NCI-H510A treated with DMSO at 0.1 percent for 48 hours (cell line): ENCODE measurements at places on chromosomes 6 and 20.

DNA sequence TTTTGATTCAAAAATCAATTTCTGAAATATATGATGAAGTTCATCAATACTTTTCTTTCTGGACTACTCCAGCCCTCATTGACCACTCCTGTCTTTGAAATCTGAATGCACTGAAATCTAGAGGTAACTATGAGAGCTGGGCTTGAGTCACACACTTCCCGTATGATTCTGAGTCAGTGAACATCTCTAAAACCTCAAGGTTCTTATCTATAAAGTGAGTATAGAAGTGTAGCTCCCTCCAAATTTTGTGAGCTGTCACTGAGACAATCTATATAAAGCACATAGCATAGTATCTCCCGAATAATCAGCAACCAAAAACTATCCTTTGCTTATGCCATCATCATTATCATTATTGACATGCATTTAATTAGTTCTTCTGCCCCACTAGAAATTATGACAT is 182.4 kb downstream of the TSHZ2 start:
- no peak for DNase-seq

- no peak for DNase-seq
Measured at GRCh38 chr6:36636687-36637418, 41.7 kb upstream of the CDKN1A start.

DNA sequence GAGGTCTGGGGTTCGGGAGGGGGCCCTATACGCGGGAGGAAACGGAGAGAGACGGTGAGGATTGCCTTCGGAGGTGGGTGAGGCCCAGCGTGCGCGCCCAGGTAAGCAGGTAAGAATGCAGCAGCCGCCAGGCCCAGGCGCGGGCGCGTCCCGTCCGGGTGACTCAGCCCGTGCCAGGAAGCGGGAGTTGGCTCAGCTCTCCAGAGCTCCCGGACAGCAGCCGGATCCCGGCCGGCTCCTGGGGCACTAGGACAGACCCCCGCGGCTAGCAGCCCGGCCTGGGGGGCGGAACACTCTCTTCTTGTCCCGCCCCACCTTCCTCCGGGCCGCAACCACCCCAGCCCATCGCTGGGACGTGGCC is 1.5 kb upstream of the MDFI start:
- no peak for DNase-seq

DNA sequence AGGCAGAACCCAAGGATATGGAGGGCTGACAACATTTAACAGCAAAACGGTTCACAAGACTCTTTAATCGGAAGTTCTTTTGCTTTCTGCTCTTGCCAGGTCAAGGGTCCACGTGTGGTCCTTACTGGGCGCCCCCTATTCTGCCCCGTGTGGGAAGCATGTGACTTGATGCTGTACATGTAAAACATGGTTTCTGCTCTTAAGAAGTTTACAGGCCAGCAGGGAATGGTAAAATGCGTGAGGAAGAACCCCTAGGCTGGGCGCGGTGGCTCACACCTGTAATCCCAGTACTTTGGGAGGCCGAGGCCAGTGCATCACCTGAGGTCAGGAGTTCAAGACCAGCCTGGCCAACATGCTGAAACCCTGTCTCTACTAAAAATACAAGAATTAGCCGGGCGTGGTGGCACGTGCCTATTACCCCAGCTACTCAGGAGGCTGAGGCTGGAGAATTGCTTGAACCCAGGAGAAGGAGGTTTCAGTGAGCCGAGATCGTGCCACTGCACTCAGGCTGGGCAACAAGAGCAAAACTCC is 19.3 kb downstream of the ZNF217 start:
- no peak for DNase-seq

DNA sequence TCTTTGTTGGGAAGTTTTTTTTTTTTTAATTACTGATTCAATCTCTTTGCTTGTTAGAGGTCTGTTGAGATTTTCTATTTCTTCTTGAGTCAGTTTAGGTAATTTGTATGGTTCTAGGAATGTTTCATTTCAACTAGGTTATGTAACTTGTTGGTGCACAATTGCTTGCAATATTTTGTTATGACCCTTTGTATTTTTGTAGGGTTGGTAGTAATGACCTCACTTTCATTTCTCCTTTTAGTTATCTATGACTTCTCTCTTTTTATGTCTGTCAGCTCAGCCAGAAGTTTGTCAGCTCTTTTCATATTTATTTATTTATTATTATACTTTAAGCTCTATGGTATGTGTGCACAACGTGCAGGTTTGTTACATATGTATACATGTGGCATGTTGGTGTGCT is 51.1 kb upstream of the SLC24A3 start:
- DNase-seq = no peak

GRCh38 chr20:49685809-49686208 is 27.9 kb downstream of the B4GALT5 start:
- DNase-seq = peak; percentile 13

GRCh38 chr6:90500458-90500857 is 86.4 kb downstream of the MAP3K7 start:
- DNase-seq = no peak

DNA sequence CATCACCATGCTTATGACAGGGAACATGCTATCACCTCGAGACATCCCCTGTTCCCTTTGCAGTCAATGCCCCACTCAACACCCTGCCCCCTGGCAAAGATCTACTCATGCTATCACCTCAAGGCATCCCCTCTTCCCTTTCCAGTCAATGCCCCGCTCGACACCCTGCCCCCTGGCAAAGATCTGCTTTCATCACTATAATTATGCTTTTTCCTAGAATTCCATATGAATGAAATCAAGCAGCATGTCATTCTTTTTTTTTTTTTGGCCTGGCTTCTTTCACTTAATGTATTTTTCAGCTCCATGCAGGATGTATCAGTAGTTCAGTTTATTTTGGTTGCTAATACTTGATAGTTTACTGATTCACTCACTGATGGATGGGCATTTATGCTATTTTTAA is 554.9 kb downstream of the CDH26 start:
- no peak for DNase-seq

- DNase-seq = no peak
Measured at GRCh38 chr20:12928755-12929401, 79.9 kb upstream of the SPTLC3 start.

- no peak for DNase-seq
Measured at GRCh38 chr20:25600632-25601031, 15.3 kb upstream of the NINL start.

DNA sequence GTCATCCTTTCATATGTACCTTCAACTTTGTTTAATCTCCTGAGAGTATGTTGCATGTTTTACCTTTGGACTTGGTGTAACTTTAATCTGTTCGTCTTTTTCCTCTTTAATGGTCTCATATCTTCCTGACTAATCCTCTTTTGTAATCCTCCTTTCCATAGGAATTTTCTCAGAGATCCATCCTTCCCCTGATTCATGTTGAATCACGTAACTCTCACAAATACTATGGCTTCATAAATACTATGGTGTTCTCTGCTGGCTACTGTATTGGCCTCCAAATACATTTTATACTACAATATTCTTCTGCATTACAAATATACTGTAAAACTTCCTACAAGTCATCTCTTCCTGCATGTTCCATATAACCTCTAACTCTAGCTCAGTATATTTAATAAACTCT is 317.7 kb upstream of the ADGRB3 start:
- no peak for DNase-seq

GRCh38 chr20:48851579-48851978 is 23.8 kb upstream of the PREX1 start:
- DNase-seq = no peak

- DNase-seq = no peak
Measured at GRCh38 chr20:39716796-39717341, 754.7 kb downstream of the DHX35 start.

- no peak for DNase-seq
Measured at GRCh38 chr6:32114796-32115195, 5.7 kb upstream of the TNXB start.

DNA sequence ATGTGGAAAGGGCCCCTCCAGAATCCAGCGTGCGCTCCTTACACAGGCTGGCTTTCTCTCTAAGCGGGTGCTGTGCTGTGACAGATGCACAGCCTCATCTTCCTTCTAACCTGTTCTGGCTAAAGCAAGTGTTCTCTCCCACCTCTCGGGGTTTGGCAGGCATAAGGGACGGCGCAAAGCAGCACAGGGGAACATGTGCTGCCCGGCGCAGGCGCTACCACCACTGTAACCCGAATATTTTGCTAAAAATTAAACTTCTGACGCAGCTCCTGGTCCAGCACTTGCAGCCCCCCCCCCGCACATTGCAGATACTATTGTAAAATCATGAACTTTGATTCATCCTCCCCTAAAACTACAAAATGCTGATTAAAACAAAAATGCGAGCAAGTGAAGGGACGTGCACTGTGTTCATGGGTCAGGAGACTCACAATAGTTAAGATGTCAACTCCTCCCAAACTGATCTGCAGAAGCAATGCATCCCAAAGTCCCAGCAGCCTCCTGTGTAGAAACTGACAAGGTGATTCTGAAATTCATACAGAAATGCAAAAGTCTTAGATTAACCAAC is 43.0 kb downstream of the TAF4 start:
- DNase-seq = no peak

DNA sequence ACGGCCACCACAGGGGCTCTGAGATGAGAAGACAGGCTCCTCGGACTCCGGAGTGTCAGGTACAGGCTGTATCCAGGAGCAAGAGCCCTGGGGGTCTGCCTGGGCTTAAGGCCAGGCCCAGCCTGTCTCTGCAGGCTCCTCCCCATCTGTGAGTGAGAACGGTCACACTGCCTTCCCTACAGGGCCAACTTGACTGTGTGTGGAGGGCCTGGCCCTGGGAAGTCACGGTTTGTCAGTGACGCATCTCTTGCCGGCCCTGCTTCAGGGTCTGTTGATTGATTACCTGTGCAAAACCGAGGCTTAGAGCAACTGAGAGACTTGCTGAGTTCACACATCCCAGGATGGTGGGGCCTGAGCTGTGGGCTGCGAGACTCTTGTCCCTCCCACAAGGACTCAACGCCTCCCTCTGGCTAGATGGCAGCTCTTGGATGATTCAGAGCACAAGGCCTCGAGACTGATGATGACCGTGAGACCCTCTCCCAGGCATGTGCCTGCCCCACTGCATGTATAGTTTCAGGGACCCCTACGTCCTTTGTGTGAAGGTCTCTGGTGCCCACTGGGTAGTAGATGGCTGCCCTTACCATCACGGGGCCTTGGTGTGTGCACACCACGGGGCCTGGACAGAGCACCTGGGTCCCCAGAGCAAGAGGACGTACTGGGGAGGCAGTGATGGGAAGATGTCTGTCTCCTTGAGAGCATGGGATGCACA is 5.9 kb downstream of the RBM38 start:
- no peak for DNase-seq

- no peak for DNase-seq
Measured at GRCh38 chr6:147099974-147100373, 104.2 kb upstream of the STXBP5 start.

DNA sequence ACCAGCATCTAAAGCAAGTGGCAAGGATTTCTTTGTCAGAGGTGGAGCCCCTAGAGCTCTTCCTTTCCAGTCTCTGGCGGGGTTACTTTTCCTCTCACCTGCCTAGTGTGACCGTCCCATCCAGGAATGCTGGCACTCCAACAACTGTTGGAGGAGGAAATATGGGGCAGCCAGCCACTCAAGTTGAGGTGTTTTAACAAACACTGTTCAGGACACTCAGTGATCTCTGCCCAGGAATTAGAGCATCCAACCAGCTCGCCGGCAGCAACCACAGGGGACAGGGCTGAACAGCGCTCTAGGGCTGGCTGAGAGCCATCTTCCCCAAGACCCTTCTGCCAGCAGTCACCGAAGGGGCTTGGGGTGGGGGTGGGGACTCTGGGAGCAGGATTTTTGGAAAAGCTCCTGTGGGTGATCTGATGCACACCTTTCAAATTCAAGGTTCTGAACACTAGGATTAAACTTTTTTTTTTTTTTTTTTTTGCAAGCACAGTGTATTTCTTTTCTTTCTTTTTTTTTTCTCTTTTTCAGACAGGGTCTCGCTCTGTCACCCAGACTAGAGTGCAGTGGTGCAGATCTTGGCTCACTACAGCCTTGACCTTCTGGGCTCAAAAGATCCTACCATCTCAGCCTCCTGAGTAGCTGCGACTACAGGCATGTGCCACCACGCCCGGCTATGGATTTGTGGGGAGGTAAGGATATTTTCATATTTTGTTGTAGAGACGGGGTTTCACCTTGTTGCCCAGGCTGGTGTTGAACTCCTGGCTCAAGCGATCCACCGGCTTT is 28.4 kb upstream of the KCNK16 start:
- no peak for DNase-seq

GRCh38 chr6:157104803-157105202 is 218.5 kb downstream of the TMEM242 start:
- no peak for DNase-seq

DNA sequence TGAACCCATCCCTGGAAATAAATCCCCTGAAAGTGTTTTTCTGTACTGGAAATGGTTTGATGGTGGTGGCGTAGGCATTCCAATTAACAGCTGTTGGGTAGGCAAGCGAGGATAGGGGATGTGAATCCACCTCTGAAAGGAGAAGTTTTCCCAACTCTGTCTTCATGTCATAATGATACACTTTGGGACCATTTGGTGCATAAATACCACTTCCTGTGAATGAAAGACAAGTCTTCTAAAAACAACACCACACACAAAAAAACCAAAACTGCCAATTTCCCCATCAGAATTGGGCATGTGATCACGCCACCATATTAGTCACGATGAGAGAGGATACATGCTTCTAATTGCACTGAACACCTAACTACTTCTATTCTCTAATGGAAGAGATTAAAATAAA is 6.4 kb downstream of the VNN2 start:
- DNase-seq = no peak

- DNase-seq = no peak
Measured at GRCh38 chr6:132478266-132478665, 34.6 kb downstream of the STX7 start.

DNA sequence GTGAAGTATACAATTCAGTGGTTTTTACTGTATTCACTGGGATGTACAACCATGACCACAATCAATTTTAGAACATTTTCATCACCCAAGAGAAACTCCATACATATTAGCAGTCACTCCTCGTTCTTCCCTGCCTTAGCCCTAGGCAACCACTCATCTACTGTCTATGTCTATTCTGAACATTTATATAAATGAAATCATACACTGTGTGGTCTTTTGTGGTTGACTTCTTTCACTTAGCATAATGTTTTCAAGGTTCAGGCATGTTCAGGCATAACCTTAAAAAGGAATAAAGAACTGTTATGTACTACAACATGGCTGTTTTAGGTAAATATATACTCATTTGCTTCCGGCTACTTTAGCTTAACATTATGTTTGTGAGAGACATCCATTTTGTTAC is 37.3 kb downstream of the BLTP3A start:
- DNase-seq = no peak

GRCh38 chr6:41471064-41471895 is 74.9 kb upstream of the FOXP4 start:
- DNase-seq = no peak
